Stimulated activated CD8-positive, alpha-beta memory T cell treated with anti-CD3 and anti-CD28 coated beads, Interleukin-15, amount 100 ng/mL, for 48 hours (primary cell): ENCODE measurements at places on chromosomes 6 and 20.

GRCh38 chr6:11492464-11493290 is 44.9 kb upstream of the TMEM170B start:
- DNase-seq = no peak

DNA sequence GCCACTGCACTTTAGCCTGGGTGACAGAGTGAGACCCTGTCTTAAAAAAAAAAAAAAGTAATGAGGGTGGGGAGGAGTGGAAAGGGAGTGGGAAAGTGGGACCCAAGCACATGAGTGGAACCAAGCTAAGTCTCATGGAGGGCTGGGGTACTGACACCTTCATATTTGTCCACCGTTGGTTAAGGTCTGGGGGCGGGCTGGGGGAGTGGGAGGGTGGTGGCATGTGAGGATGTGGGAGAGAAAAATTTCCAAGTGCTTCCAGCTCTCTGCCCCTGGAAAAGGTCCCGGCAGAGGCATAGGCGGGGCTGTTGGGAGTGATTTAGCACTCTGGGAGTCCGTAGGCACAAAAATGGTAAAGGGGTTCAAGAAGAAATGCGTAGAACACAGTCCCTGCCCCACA is 6.1 kb downstream of the PSORS1C2 start:
- no peak for DNase-seq

DNA sequence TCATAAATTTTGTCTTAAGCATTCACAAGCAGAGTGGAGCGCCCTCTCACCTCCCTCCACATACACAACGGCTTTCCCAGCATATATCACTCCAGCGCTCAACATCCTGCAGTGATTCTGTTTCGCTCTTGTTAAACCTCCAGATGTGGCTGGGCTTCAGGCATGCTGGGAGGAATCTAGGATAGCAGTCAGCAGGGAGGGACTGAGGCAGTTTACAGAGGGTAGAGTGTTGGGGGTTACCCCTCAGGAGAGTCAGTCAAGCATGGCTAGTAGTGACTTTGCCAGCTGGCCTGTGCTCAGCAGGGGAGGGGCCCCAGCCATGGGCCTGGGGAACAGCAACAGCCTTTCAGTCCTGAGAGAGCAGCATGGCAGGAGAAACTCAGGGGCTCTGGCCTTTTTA is 161.4 kb upstream of the FLRT3 start:
- no peak for DNase-seq

DNA sequence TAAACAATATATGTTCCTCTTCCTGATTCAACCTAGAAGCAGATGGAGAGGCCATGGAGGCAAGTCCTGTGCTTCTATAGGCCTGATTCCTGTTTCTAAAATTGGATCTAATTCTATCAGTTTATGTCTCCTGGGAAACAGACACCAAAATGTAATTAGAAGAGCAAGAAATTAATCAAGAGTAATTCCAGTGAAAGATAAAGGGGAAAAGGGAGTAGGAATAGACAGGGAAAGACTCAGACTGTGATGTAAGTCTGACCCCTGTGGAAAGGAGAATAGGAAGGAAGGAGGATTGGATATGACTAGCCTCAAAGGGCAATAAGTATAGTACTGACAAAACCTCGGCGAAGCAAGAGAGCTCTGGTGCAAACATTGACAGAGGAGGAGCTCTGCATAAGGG is 33.9 kb upstream of the FBXO30 start:
- no peak for DNase-seq

DNA sequence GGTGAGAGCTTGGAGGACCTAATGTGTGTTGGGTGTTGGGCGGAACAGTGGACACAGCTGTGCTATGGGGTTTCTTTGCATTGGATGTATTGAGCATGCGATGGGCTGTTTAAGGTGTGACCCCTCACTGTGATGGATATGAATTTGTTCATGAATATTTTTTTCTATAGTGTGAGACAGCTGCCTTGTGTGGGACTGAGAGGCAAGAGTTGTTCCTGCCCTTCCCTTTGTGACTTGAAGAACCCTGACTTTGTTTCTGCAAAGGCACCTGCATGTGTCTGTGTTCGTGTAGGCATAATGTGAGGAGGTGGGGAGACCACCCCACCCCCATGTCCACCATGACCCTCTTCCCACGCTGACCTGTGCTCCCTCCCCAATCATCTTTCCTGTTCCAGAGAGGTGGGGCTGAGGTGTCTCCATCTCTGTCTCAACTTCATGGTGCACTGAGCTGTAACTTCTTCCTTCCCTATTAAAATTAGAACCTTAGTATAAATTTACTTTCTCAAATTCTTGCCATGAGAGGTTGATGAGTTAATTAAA is 3.0 kb downstream of the HLA-A start:
- no peak for DNase-seq

DNA sequence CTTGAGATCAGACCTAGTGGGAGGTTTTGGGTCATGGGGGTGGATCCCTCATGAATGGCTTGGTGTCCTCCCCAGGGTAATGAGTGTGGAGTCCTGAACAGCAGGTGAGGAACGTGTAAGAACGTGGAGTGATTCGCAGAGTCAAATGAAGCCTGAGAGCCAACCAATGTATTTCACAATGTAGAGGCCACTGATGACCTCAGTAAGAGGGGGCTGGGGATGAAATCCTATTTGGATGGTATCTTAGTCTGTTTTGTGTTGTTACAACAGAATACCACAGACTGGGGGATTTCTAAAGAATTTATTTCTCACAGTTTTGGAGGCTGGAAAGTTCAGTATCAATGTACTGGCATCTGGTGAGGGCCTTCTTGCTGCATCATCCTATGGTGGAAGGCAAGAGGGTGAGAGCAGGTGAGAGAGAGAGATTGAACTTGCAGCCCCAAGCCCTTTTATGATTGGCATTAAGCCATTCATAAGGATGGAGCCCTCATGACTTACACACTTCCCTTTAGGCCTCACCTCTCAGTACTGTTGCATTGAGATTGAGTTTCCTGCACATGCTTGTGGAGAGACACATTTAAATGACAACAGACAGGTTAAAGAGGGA is 47.3 kb upstream of the HIVEP1 start:
- no peak for DNase-seq

DNA sequence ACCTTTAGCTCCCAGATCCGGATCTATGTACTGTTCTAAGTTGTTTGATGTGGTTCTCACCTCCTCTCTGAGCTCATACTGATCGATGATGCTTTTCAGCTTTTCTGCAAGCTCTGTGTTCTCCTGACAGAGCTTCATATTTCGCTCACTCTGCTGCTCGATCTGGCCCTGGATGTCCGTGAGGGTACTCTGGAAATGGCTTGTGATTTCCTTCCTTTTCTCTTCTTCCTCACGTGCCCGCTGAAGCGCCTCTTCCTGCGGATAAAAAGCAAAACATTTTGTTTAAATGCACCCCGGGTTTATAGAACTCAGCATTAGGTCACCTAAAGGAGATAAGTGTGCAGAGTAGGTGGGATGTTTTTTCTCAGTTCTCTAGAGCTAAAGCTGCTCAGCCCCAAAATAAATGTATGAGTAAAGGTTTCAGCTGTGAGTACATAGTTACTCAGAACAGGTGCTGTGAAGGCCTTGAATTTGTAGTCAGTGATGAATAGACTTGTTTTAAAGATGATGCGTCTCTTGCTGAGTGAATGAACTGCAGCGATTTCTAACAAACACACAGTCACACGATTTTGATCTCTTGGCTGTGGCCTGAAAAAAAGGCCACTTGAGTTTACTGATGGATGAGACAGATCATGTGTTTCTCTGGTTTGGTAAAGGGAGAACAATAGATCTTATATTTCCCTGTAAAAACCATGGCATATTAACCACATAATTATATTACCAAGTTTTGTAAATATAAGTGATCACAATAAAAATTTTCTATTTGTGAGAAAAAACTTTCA is 29.1 kb downstream of the TXLNB start:
- no peak for DNase-seq

DNA sequence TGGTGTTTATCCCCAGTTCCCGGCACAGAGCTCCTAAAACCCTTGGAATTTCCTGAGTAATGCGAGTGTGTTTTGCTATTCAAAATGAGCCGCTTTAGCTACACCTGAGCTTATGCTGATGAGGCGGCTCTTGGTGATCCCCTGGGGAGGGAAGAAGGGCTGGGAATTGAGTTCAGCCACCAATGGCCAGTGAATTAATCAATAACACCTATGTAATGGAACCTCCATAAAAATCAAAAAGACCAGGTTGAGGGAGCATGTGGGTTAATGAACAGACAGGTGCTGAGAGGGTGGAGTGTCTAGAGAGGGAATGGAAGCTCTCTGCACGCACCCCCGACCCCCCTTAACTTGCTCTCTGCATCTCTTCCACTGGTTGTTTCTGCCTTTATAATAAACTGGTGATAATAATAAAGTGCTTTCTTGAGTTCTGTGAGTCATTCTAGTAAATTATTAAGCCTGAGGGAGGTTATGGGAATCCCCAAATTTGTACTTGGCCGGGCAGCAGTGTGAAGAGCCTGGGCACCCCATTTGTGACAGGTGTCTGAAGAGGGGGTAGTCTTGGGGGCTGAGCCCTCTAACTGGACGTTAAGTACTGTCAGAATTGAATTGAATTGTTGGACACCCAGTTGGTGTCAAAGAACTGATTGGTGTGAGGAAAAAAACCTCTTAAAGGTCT is 24.6 kb upstream of the SERPINB1 start:
- no peak for DNase-seq

GRCh38 chr6:148112851-148113319 is 229.8 kb upstream of the SASH1 start:
- no peak for DNase-seq

- no peak for DNase-seq
Measured at GRCh38 chr20:60952861-60953260, 299.2 kb upstream of the CDH4 start.

- DNase-seq = no peak
Measured at GRCh38 chr6:93341900-93342613, 77.3 kb downstream of the EPHA7 start.

GRCh38 chr20:9500121-9500520 is 14.3 kb upstream of the LAMP5 start:
- DNase-seq = no peak

DNA sequence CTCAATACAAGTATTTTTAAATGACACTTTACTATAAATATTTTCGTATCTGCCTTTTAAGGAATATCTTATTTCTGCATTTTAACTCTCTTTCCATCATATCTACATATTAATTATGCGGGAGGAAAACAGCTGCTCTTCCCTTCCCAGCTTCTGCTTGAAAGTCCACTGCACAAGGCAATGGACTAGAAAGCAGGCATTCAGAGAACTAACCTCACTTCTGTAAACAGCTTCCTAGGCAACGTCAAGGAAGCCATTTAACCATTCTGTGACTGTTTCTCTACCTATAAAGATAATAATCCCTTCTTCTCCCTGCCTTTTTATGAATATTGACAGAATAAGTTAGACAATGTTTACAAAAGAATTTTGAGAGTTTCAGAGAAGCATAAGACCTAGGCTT is 319.4 kb downstream of the BTBD9 start:
- no peak for DNase-seq

- no peak for DNase-seq
Measured at GRCh38 chr20:51995551-51995951, 193.2 kb upstream of the SALL4 start.

GRCh38 chr6:111758608-111759329 is 114.5 kb downstream of the FYN start:
- no peak for DNase-seq

DNA sequence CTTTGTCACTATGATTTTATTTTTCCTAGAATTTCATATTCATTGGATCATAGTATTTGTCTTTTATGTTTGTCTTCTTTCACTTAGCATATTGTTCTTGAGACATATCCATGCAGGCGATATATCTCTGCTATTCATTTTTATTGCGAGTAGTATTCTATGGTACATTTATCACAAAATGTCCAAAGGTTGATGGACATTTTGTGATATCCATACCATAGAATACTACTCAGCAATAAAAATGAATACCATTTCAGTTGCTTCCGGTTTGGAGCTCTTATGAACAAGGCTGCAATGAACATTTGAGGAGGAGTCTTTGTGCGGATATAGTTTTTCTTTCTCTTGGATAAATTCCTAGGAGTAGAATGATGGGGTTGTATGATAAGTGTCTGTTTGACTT is 28.8 kb upstream of the EYA2 start:
- no peak for DNase-seq

DNA sequence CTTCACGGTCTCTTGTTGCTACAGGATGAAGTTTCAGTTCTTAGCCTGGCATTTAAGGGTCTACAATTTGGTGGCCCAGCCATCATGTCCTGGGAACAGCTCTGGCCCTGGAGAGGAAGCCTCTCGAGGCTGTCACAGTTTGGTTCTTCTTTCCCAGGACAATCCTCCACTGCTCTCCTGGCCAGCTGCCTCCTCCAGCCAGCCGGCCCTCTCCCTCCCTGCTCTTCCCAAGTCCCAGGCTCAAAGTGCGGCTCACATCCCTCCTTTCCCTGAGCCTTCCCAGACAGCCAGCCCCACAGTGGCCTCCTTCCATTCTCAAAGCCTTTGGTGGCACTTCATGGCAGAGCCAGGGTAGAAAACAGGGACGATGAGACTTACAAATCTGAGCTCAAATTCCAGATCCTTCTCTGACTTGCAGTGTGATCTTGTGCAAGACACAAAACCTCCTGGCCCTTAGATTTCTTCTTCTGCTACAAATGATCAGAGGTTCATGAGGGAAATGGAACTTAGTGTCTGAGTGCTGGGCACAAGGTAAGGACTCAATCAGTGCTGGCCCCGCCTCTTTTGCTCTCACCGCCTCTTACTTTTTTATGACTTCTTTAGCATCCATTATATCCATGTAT is 223.8 kb upstream of the ECI2 start:
- DNase-seq = no peak

GRCh38 chr6:82033631-82034211 is 213.8 kb downstream of the IBTK start:
- no peak for DNase-seq

GRCh38 chr6:49646130-49646824 is 9.6 kb upstream of the RHAG start:
- no peak for DNase-seq

DNA sequence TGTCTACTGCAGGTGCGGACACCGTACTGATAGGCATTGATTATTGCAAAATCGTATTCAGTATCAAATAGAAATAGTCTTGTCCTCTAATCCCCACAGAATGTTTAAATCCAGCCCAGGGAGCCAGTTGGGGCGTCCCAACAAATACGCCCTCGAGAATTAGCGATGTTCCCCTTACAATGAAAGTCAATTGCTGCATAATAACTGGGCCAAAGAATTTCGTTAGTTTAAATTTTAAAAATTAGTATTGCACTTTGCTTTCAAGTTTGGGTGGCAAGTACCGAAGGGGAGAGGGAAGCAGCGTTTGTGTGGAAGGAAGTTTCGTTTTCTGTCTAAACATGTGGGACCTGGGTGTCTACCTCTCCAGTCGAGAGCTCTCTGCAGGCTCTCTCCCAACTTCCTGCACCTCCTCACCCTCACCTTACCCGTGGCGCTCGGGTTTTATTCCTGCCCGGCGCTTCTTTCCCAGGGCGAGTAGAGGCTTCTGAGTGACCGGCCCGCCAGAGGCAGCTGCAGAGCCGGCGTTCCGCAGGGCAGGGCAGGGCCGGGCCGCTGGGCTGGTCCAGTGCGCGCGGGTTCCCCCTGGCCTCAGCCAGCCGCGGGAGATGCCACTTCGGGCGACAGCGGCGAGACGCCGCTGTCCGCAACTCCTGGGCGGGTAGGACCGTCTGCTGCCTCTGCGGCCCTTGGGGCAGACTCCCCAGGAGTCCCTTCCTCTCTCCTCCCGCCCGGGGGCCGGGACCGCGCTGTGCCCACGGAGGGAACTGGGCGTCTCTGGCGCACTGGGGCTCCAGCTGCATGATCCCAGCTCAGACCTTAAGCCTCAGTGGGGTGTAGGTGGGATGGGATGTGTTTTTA is 862 bp upstream of the TFAP2C start:
- no peak for DNase-seq
